Stomach (tissue), 19 donors: ENCODE measurements at places on chromosomes 12 and 14. TPM values are rescaled to one million over a fixed set of nuclear protein-coding genes. Genes with fewer than 3 reads are reported as not detected.

Gene TCL1B
- not detected for total RNA-seq

Gene SERPINA6
- not detected for total RNA-seq

Gene SLC6A12
- total RNA-seq, result not detected

Gene ARHGDIB
- total RNA-seq, result 13.4 TPM

Gene DTX1
- 2.9 TPM for total RNA-seq

Gene SIRT4
- total RNA-seq, result 6.2 TPM

DNA sequence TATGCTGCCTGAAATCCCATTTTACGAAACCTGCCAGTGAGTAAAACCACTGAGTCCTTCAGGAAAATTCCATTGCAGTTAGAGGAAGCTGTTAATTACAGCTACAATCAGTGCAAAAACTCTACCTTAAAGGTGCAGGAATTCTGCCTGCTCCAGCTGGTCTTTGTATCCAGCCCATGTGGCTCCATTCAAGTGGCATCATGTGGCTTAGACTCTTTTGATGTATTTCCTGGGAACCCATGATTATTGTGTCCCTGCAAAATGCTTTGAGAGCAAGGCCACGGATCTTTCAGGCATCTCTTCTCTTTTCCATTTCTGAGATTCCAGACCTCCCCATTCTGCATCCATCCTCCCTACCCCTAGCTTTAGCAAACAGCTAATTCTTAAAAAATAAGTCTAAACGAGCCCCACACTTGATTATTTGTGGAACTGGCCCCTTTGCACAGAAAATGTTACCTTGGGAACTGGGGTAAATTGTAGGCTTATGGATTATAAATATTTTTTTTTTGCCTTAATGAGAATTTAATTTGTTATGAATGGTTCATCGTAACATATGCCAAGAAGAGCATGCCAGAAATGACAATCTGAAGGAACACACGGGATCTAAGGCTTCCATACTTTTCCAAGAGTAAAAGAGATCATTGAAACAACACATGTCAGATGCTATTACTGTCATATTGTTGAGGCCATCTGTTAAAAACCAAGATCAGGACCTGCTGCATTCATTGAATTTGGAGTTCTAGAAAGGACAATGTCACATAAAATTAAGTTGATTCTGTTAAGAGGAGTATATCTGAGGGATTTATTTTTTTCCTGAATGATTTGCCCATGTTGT is 144.6 kb downstream of the TPH2 start:
- no peak for DNase-seq

DNA sequence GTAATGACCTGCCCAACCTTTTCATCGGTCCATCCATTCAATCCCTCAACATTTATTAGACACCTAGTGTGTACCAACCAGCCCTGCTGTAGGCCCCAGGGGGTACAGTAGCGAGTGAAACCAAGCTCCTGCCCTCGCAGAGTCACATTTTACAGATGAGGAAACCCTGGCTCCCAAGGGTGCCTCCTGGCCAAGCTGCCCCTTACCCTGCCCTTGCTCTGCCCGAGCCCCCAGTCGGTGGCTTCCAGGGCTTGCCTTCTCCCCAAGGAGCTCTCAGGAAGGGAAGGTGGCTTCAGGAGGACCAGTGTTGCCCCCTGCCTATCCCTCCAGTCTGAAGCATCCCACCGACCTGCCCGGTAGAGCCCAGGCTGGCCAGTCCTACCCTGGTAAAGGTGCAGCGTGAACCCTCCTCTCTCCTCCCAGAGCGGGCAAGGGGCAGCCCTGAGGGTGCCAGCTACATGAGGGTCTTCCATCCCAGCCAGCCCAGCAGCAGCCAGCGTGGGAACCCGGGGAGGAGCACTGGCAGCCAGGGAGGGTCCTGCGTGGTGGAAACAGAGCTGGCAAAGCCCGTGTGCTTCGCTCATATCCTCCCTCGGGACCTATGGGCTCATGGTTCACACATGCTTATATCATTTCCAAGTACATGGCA is 670 bp upstream of the BEGAIN start:
- no peak for DNase-seq

DNA sequence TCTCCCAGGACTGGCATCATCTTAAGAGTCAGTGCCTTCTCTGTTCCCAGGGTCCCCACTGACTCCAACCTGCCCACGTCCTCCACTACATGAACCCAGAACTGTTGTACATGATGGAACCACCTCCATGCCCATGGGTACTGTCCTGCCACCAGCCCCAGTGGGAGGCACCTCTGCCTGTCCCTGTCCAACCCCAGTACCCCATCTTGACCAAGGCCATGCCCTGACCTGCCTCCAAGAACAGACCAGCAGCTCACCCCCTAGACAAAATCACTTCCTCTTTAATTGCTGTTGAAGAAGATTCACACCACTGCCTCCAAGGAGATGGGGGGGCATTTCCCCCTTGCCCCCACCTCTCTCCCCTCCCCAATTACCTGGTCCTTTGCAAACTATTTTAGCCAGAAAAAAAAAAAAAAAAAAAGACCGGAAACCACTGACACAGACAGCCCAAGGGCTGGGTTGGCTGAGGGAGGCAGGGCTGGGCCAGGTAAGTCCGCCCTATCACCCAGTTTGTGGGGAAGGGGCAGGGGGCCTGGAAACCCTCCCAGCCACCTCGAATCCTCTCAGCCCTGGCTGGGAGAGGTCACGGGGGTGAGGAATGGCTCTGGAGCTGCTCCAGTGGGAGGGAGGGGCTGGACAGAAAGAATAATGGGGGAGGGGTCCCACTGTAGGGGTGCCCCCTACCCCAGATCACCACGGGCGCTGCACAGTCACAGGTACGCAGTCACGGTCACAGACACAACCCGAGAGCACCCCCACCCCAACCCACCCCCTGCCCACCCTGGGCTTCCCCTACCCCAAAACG is 13.4 kb downstream of the AGAP2 start:
- DNase-seq, result peak; percentile 15

GRCh38 chr14:55721353-55721752 is 141.3 kb downstream of the KTN1 start:
- DNase-seq, result no peak

DNA sequence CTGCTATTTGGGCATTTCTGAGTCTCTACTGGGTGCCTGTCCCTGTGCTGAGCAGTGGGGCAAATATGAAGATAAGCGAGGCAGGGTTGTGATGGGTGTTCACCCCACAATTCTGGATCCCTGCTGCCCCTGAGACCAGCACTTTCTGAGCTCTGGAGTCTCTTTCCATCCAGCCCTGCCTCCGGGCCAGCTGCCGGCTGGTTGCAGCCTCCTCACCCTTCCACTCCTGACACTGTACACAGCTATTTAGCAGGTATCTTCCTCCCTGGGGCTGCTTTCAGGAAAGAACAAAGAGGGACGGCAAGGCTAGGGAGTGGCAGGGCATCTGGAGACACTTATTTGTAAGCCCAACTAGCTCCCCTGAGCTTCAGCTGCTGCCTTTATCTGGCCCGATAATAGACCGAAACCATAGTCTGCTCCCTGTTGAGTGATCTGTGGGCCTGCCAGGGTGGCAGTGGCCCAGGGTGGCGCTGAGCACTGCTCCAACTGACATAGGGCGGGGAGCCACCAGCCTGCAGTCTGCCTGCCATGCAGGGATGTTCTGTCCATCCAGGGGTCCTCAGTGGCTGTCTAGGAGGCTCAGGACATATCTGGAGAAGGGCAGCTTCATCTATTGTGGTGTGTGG is 7.6 kb upstream of the KRT80 start:
- no peak for DNase-seq

DNA sequence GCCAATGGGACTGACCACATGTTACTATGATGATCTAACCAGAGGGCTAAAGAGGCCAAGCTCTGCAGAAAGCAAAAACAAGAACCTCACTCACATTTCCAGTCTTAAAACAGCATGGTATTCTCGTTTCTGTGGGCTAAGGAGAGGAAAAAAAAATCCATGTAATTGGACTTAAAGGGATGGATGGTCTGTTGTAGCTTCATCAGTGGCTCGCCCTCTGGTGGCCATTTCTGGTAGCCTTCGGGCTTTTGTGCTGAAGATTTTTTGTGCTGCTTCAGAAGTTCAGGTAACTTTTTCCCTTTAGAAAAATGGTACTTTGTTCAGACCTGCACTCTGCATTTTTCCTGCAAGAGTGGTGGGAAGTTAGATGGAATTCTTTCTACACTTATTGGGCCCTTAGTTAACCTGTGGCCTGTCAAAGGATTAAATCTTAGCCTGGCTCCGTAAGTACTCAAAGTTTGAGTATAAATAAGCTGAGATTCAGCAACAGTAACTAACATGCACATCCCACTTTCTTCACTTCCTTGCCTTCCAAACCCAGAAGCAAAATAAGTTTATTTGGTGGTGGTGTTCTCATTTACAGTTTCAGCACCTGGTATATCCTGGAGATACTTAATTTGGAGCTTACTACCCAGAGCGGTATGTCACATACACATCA is 22.3 kb downstream of the DCAF4 start:
- peak; percentile 72 for DNase-seq

- DNase-seq, result no peak
These were observed 28.9 kb downstream of the HRK start for GRCh38 chr12:116852303-116852702.

- no peak for DNase-seq
These were observed 116.5 kb downstream of the DYRK2 start for GRCh38 chr12:67764946-67765619.

DNA sequence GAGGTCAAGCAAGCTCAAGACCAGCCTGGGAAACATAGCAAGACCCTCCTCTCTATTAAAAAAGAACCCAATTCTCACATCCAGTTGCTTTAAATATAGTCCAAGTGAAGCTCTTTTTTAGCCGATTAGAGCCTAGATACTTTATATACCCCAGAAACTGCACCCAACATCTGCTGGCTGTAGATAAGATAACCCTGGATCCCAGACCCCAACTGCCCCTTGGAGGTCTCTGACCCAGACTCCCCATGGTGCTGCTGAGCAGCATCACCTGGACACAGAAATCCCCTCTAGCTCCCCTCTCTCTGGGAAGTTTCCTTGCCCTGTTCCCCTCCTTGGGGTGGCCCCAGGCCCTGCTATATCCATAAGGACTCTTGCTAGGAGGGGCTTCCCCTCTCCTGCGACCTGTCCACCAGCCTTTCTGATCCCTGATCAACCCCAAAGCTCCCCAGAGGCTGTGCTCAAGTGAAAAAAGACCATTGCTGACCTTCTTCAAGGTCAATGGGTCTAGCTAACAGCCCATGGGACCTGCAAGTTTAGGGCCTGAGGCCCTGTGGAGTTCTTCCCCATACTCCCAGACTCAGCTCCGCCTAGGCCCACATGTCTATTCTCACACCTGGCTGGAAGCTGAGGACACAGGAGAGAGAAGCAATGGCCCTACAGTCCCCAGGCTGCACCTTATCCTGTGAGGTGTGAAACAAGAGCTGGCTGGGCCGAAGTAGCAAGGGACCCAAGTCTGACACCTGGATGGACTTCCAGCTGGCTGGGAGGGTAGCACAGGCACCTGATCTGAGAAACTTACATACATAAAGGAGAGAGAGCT is 56.2 kb downstream of the ARL6IP4 start:
- DNase-seq, result no peak

GRCh38 chr12:51884676-51885229 is 3.1 kb upstream of the ANKRD33 start:
- no peak for DNase-seq

DNA sequence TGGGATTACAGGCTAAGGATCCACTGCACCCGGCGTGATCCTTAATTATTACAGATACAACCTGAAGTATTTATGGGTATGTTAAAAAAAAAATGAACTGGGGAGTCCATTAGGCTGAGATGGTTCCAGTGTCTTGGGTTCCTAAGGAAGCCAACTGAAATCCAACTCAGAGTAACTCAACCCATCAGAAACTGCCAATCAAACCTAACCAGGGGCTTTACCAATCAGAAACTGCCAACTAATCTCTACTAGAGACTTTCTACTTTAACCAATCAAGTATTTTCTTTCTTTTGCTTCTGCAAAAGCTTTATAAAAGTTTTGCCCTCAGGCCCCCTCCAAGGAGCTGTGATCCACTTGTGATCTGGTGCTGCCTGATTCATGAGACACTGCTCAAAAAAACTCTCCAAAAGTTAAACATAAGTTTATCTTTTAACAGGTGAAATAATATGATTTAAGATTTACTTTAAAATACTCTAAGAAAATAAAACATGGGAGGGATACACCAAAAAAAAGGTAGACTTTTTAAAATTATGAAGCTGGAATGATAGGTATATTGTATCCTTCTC is 88.0 kb downstream of the ACADS start:
- no peak for DNase-seq
